ENCODE measurements at places on chromosomes 2 and 18.

- DNase-seq: no peak
Measured at GRCh38 chr2:146986161-146986560, 858.7 kb upstream of the ACVR2A start.

DNA sequence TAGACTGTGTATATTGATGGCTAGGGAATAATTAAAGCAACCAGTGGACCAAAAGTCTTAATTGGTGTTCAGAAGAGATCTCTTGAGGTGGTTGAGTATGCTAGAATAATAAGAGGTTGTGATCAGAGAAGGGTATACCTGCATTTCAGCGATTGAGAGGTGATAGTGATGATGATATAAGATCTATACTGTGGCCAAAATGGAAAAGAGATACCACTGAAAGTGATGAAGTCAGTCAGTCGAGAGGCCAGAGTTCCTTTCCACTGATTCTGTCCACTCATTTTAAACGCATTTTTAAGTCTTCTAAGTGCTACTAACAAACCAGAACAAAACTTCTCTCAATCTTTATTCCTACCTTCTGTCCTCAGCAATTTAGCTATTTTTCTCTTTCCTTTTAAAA is 32.9 kb downstream of the ACTR3 start:
- no peak for DNase-seq

GRCh38 chr2:159471340-159471739 is 145.0 kb downstream of the BAZ2B start:
- no peak for DNase-seq

DNA sequence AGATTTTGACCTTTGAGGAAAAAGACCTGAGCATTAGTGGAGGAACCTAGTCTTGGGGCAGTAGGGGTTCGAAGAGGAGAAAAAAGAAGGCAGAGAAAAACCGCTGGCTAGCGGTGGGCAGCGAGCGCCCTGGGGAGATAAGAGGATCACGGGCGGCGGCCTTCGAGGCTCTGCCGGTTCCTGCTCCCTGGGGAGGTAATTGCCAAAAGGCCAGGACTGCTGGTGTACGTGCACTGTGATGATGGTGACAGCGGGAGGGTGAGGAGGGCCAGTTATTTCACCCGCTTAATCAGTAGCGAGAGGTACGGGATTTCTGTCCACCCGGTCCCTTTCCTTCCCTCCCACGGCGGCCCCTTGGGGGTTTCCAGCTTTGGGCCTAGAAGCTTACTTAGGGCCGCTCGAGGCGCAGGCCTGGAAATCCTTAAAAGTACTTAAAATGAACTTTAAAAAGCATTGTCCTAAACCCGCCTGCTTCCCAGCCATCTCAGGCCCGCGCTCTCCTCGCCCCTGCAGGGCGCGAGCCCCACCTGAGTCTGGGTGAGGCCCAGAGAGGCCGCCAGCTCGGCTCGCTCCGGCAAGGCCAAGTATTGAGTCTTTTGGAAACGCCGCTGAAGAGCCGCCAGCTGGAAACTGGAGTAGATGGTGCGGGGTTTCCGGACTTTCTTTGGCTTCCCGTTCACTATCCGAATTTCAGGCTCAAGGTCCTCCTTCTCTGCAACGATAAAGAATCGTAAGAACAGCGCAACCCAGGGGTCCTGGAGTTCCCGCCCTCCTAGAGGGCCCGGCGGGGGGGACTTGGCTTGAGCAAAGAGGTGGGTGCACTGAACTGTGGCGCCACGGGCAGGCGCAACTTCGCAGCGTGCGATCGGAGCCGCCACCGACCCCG is 1.5 kb downstream of the DLX2 start:
- no peak for DNase-seq

DNA sequence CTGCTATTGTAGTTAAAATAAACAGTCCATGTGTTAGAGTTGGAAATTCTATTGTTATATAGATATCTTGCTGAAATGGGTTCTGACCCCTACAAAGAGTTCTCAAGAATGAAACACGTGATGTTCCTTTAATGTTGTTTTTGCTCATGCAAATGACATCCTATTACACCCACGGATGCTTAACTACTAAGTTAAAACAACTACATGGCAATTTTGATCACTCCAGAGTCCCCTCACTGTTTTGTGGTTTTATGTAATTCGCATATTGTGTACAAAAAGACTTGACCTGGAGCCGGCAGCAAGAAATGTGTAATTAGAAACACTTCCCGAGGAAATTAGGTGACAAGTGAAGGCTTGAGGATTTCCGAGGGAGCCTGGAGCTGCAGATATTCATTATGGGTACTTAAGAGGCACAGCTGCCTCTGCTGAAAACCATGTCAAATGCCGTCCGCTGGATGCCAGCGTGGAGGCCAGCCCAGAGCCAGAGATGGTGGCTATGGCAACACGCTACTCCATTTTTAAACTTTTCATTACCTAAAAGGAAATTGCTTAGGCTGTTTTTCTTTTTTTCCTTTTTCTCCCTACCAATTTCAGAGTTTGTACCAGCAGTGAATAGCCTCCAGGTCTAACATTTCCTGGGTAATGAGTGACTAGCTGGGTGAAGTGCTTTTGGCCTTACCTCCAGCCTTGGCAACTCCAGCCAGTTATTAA is 21.0 kb upstream of the CABLES1 start:
- DNase-seq: no peak

DNA sequence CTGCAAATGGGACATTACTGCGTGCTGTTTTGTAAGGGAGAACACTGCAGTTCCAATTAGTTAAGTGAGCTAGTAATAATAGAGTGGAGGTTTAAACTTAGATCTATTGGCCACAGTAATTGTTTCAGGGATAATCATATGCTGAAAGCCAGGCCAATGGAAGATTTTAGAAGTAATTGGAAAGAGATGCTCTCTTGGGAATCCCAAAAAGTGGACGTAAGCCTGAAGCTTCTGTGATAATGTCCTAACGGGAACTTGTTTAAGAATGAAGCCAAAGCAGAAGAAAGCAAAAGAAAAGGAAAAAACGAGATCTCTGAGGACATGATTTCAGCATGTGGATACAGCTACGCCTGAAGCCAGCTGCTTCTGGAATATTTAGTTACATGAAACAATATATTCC is 594.6 kb downstream of the SLC4A3 start:
- DNase-seq: peak; percentile 70

DNA sequence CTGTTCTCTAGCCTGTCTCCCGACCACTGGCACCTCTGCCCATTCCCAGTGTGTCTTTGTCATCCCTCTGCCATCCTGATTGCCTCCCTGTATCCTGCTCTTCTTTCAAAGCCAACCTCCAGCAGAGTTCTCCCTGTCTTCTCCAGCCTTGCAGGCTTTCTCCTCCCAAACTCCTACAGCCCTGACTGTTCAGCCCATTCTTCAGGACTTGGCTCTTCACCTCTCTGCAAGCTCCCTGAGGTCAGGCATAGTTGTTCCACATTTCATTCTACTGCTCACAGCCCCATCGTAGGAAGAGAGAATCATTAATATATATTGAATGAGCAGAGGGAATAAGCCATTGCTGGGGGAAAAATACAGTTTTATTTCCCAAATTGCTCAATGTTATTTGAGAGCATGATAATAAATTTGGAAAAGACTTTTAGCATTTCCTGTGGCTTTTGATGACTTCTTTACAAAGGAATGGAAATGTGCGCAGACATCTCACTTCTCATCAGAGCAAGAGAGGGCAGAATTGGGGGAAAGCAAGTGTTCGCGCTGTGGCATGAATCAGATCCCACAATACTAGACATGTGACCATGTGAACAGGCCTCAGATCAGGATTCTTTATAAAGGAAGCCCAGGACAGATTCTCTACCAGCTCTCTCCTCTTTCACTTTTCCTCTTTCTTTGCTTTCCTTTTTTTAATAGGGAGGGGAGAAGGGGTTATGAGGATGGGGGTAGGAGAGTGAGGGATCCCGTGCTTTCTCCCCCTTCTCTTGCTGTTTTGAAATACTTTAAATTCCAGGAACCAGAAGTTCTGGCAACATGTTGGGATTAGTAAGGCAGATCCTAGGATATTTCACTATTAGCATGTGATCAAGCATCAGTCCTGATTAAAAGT is 37.4 kb downstream of the EPAS1 start:
- no peak for DNase-seq

GRCh38 chr2:11498543-11499034 is 32.6 kb upstream of the E2F6 start:
- DNase-seq: no peak

- no peak for DNase-seq
Measured at GRCh38 chr18:74065366-74065765, 82.3 kb downstream of the FBXO15 start.

DNA sequence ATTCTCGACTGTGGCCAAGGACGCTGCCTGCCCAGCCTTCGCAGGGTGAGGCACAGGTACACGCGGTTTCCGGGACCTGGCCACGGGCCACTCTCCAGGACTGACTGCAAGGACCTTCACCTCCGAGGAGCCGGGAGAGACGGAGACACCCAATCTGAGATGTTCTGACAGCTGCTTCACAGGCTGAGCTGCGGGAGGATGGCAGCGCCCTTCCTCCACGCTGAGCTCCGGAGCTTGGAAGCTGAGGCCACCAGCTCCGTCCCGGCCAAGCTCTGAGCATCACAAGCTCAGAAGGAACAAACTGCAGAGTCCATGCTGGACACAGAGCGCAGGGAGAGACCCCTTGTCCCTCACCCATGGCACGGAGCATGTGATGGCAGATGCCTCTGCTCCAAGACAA is 71.1 kb upstream of the CTDP1 start:
- DNase-seq: no peak

DNA sequence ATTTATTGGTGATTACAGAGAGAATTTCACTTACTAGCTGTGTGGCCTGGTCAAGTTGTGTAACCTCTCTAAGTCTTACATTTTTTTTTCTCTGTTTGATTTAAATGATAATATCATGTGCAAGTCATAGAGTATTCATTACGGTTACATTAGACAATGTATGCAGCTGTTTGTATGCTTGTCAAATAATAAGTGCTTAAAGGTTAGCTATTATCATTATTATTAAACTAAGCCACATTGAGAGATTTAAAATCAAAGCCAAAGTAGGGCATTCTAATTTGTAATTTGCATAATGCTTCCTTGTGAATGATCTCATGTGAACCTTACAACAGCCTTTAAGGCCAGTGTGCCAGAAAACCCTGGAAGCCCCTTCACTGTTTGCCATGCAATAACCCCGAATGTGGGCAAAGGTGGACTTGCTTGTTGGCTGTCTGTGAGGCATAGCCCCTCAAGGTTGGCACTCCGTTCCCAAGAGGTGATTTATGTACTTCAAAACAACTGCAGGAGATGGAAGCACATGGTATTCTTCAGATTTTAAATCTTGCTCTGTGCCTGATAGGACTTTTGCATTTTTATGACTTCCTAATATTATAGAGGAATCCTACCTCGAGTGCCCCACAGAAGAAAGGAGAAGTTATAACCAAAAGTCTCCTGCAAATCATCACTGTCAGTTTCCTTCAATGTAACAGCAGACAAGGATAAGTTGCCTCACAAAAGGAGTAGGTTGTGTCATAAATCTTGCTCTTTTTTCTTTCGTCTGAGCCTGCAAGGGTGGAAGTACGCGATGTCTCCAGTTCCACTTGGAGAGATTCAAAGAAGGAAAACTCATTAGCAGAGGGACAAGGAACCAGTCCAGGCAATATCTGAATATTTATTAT is 272.0 kb downstream of the TGIF1 start:
- no peak for DNase-seq

DNA sequence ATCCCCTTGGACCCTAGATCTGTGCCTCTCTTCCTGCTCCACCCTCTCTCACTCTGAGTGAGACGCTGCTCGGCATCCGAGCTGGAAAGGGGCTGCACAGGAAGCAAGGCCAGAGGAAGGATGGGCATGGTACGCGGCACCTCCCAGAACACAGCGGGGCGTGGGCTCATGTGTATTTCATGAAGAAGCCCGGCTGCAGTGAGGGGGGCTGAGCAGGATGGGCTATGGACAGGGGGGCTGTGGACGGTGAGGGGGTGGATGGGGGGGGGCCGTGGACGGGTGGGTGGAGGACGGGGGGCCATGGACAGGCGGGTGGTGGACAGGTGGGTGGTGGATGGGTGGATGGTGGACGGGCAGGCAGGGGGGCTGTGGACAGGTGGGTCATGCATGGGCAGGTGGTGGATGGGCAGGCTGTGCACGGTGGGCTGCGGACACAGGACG is 28.5 kb downstream of the SLC66A2 start:
- DNase-seq: no peak

GRCh38 chr2:187855689-187856088 is 301.5 kb upstream of the TFPI start:
- DNase-seq: no peak

DNA sequence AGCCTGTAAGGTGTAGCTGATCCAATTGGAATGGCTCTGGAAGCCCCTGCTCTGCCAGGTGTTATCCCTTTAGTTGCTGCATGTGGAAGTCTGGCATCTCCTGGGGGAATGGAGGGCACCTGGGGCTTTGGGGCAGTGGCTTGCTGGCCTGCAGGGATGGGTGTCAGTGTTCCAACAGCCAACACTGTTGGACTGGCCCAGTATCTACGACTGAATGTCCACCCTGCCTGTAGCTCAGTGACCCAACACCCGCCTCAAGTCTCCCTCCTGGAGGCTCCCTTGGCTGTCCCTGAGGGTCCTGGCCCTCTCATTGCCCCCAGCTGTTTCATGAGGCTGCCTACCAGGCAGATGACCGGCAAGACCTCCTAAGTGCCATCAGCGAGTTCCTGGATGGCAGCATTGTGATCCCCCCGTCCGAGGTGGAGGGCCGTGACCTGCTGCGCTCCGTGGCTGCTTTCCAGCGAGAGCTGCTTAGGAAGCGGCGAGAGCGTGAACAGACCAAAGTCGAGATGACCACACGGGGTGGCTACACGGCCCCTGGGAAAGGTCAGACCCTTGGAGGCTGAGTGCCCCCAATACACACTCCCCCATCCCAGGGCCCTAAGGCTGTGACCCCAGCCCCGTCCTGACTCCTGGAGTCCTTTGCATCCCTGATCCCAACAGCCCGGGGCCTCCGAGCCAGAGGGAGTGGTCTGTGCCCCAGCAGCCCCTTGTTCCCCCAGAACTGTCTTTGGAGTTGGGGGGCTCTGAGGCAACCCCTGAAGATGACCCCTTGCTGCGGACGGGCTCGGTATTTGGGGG is 7.7 kb downstream of the SLC4A3 start:
- DNase-seq: no peak

GRCh38 chr2:43221124-43221762 is 5.2 kb downstream of the ZFP36L2 start:
- DNase-seq: peak; percentile 85

DNA sequence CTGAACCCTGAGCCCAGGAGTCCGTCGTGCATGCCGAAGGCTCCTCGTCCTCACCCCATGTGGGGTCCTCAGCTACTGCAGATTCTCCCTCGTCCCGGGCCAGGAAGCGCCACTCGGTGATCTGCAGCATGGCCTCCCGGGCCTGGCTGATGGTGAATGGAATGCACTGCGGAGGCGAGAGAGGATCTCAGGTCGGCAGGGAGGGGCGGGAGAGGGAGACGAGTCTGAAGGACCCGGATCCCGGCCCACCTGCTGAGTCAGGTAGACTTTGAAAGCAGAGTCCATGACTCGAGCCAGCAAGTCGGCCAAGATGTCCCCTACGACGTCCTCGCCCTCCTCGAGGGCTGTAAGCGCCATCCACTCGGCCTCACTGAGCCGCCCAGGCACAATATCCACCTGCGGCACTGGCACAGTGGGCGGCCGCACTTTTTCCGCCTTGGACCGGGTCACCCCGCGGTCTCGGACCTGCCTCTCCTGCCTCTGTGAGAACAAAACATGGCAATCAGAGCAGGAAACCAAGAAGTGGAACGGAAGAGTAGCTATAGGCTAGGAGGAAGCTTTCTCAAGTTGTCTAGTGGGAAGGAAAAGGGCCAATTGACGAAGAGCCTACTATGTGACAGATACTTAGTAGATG is 5.5 kb downstream of the C2orf81 start:
- no peak for DNase-seq

GRCh38 chr2:30366199-30366691 is 80.8 kb upstream of the LCLAT1 start:
- no peak for DNase-seq

- DNase-seq: no peak
Measured at GRCh38 chr2:170324640-170325046, 146.7 kb downstream of the MYO3B start.

- peak; percentile 88 for DNase-seq
Measured at GRCh38 chr2:107325981-107326786, 440.2 kb upstream of the ST6GAL2 start.

Measured in muscle of arm (tissue), 14 donors.